ENCODE measurements at places on chromosomes 4 and X.

DNA sequence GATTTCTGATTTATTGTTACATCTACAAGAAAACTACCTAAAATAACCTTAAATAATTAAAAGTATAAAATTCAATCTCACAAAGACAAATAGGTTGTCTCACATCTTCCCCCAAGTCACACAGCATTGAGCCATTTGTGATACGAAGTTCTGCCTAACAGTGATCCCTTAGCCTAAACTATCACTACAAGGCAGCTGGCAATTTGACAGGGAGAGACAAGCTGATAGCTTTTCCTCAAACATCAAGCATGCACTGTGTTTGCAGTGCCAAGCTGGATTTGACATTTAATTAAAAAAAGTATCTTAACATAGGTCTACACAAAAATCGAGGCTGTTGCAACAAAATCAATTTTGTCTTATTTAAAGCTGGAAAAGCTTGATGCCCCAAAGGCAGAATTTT lies 464.7 kb upstream of the TRAM1L1 start:
- no peak for DNase-seq

DNA sequence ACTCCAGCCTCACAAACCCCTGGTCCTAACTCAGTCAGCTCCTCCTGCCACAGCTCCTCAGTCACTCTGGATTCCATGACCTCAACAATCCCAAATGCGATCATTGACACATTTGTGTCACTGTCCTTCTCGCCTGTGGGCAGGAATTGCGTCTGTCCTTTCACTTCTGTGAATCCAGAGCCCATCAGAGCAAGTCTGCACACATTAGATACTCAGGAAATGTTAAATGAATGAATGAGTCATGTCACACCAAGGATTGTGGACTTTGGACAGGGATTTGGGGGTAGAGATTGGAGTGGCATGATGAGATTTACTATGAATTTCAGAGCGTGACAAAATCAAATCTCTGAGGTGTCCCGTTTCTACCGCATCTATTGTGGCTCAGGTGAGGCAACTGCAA lies 11.8 kb upstream of the CLDN24 start:
- no peak for DNase-seq

DNA sequence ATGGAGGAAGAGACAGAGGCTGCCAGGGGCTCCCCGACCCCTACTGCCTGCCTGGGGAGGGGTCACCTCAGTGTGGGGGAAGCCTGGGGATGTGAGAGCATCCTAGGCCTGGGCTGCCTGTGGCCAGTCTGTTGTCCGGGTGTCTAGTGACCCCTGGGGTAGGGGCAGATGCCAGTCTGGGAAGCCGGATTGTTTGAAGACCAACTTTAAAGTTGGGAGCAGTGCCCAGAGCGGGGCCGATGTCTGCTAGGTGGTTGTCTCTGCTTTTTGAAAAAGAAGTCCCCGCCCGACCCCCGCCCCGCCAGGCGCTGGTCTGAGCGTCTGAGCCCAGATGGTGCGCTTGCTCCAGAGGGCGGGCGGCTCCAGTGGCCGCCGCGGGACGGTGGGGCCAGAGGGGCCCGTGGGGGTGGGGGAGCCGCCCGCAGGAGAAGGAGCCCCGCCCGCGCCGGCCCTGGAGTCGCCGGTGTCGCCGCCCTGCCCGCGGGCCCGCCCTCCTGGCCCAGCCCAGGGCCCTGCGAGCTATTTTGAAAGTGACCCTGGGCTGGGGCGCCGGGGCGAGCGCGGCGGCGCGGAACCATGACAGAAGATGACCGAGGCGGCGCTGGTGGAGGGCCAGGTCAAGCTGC lies at the start of gene DOK7:
Gene DOK7 (plus strand): TSS at position 517 of the 626 bp plus-strand sequence. CDS start 70 bp downstream, at position 587.
- no peak for DNase-seq

GRCh38 chr4:132982151-132982550 lies 166.9 kb upstream of the PCDH10 start:
- no peak for DNase-seq

GRCh38 chrX:44343412-44344141 lies at the start of gene EFHC2:
EFHC2 (minus strand) TSS chrX:44343672; CDS start chrX:44343588, 84 bp downstream.
- DNase-seq: no peak

GRCh38 chrX:22952010-22952409 lies 47.8 kb upstream of the DDX53 start:
- no peak for DNase-seq

DNA sequence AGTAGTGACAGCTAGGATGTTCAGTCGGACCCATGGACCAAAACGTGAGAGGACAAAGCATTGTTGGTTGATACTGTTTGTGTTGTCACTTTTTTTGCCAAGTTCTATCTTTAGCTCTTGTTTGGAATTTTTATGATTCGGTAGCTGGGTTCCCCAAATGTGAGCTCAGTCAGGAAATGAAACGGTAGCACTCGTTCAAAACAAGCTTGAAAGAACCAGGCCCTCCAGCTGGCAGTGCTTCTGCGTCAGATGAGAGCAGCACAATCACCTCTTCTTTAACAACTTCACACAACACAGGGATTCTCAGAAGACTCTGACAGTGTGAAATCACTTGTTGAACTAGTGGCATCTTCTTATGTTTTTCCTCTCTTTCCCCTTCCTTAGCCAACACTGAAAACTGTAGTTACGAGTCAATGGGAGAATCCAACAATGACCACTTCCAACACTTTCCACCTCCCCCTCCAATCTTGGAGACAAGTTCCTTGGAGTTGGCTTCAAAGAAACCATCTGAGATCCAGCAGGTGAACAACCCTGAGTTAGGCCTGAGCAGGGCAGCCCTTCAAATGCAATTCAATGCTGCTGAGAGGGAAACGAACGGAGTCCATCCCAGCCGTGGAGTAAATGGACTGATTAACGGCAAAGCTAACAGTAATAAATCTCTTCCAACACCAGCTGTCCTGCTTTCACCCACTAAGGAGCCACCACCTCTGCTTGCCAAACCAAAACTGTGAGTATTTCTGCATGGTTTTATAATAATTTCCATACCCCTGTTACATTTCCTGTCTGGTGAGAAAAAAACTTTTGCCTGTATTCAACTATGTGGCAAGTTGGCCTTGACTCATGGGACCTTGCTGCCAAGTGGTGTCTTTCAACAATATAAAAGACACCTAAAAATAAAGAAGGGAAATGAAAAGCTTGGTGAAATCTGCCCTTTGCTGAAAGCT lies 214.6 kb downstream of the PALLD start:
- DNase-seq: no peak

GRCh38 chrX:150211988-150212387 lies 151.1 kb upstream of the MAMLD1 start:
- no peak for DNase-seq

GRCh38 chr4:108693211-108693610 lies 42.8 kb downstream of the OSTC start:
- DNase-seq: no peak

- DNase-seq: no peak
Measured at GRCh38 chrX:148522006-148522405, 21.6 kb downstream of the AFF2 start.

- DNase-seq: no peak
Measured at GRCh38 chr4:73381214-73381613, 22.9 kb upstream of the ALB start.

GRCh38 chrX:46044486-46044885 lies 500.7 kb downstream of the ZNF674 start:
- no peak for DNase-seq

- no peak for DNase-seq
Measured at GRCh38 chr4:69089388-69089787, 6.9 kb upstream of the UGT2B7 start.

GRCh38 chrX:38982370-38982769 lies 181.1 kb downstream of the MID1IP1 start:
- no peak for DNase-seq

DNA sequence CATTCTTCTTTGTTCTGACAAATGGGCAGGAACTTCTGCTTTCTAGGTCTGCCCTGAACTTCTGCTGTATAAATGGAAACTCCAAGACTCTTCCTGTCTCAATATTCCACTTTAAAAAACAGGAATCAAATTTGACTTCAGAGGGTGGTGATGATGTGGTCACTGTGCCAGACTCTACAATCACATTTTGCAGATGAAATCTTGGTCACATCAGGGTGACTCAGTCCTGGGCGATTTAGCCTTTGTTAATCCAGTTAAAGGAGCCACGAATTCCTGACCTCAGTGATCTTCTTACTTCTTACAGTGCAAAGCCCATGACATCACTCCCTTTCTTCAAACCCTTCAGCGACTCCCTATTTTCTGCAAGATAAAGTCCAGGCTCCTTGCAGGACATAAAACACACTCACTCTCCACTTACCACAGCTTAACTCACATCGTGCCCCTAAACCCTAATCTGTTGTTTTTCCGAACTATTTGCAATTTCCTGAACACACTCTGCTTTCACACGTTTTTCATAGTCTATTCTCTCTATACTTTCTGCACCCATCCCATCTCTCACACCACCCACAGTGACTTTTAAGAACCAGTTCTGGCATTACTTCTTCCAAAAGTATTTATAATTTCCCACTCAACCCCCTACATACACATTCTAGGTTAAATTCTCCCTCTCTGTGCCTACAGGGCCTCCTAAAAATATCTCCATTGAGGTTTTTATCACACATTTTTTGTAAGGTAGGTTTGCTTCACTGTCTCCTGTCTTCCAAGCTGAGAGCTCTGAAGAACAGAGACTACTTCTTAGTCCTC lies 11.1 kb downstream of the GASK1B start:
- DNase-seq: no peak

DNA sequence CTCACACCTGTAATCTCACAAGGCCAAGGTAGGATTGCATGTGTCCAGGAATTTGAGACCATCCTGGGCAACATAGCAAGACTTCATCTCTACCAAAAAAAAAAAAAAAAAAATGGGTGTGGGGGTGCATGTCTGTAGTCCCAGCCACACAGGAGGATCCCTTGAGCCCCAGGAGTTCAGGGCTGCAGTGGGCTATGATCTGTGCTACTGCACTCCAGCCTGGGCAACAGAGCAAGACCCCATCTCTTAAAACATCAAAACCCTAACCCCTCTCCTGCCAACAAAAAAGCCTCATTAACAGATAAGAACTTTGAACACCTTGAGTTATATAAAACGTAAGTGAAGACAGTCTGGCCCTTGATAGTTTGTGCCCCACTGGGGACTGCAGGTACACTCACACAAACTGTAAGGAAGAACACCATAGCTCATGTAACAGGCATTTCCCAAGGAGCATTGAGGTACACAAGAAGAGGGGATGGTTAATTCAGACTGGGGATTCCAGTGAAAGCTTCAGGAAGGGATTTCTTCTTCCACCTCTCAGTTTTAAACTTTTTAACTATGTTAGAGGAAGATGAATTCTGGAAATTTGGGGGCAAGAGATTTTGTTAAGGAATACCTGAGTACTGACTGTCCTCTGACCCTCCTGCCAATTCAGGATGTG lies 34.7 kb downstream of the RBPJ start:
- DNase-seq: no peak

- DNase-seq: no peak
Measured at GRCh38 chr4:86670298-86670697, 76.2 kb downstream of the PTPN13 start.

DNA sequence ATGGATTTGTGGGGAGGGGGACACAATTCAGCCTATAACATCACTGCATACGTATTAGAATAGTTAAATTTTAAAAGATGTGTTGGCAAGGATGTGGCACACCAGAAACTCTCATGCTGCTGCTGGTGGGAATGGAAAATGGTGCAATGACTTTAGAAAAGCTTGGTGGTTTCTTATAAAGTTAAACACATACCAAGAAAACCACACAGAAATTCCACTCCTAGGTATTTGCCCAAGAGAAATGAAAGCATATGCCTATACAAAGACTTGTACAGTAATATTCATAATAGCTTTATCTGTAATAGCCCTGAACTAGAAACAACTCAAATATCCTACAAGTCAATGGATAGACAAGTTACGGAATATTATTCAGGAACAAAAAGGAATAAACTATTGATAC lies 71.3 kb upstream of the PDHA1 start:
- DNase-seq: no peak

GRCh38 chr4:157896726-157897125 lies 276.1 kb downstream of the GASK1B start:
- DNase-seq: no peak

DNA sequence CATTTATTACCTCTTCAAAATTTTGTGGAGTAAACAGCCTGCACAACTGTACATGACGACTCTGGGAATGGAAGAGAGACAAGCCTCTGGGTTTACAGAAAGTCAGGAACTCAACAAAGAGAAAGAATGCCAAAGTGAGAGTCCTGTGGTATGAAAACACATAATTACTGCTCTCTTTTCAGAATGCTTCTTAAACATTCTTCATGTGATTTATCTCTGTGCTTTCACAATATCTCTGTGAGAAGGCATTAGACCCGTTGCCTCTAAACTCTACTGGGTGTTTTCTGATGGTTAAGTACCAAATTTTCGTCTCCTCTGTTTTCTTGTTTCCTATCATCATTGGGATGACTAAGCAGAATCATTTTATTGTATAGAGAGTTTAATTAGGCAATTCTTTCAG lies 966.6 kb upstream of the SLIT2 start:
- no peak for DNase-seq

DNA sequence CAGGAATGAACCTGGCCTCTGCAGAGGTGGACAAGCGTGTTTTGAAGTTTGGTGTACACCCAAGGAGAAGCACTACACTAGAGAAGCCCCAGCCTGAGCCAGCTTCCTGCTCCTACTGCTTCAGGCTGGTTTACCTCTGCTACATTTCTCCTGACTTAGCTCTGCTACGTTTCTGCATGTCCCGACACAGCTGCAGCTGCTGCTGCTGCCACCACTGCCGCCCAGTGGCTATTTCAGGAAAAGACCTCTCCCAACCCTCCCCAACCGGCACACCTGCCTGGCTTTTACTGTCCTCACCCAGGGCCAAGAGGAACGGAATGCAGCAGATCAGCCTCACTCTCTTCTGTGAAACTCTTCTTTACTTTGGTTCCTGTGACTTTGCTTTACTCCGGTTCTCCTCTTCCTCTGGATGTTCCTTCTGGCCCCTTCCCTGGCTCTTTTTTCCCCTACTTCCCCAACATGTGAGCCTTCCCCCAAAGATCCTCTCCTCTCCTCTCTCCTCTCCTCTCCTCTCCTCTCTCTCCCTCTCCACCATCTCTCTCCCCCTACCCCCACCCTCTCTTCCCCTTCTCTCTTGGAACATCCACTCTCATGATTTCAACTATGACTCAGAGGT lies 3.1 kb upstream of the P2RY4 start:
- peak; percentile 15 for DNase-seq

DNA sequence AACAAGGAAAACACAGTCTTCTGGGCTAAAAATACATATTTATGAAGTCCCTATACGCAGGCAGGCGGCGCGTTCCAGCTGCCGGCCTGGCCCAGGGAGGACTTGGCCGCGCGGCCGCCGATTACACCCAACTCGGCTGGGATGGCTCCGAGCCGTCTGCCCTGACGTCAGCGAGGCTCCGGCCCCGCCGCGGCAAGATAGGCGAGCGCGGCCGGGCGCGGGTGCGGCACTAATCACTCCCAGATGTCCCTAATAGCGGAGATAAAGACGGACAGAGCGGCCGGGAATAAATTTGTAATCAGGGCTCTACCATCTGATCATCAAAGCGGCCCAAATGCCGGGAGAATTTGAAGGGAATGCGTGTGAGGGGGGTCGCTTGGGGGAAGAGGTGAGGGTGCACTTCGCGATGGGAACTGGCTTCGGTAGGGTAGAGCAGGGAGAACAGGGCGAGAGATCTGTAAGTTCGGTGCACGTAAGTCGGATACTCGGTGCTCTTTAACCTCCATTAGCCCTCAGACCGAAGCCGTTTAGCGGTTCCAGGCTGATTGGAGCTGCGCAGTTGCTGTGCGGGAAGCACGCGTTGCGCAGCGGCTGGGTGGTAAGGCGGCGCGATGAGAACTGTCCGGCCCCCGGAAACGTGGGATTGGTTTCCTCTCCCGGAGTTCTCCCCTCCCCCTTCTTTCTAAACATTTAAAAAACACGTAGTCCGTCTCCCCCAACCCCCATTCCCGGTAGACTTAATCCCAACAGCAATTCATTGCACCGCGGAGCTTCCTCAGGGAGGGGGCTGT lies 7.7 kb downstream of the HAND2 start:
- DNase-seq: no peak

All from DMS79 (cell line).